HCT116 (cell line): ENCODE measurements at places on chromosomes 5 and 9. TPM values are rescaled to one million over a fixed set of nuclear protein-coding genes. Genes with fewer than 3 reads are reported as not detected.

The TAF11L10 gene
- total RNA-seq = not detected

The C1QTNF3 gene
- 2.6 TPM for total RNA-seq

The HACD4 gene
- not detected for total RNA-seq

The DMRTA1 gene
- not detected for total RNA-seq

The INSL6 gene
- not detected for total RNA-seq

The ERGIC1 gene
- 73.3 TPM for total RNA-seq

The PCDHGB6 gene
- total RNA-seq = 0.22 TPM

The NCS1 gene
- 68.7 TPM for total RNA-seq

The RASGRF2 gene
- total RNA-seq = 0.05 TPM

The PCDHGA10 gene
- total RNA-seq = 3.8 TPM

The PTGER4 gene
- 3.0 TPM for total RNA-seq

The KIF20A gene
- 74.2 TPM for total RNA-seq
